ENCODE measurements at places on chromosomes 7 and 10.
A peak's percentile ranks its signal among the peaks of the same experiment; 100 is the strongest.

DNA sequence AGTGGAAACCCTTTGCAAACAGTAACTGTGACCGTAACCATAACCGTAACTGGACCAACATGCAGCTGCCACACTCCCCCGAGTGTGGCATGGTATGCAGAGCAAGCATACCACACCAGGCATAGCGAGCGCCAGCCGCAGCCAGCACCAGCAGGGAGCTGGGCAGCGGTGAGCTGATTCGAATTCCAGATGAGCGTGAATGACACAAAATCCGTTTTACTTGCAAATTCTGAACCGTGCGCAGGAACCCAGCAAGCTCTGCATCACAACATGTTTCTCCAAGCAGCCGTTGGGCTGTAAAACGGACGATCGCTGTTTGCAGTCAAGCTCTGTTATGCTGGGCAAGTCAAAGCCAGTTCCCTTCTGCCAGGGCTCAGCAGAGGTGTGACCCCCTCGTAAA, 111.1 kb downstream of the OAT start:
- ATAC-seq: no peak

- ATAC-seq: no peak
Observed at GRCh38 chr10:43772171-43772570, 123.5 kb upstream of the ZNF32 start.

- ATAC-seq: no peak
Observed at GRCh38 chr7:151809146-151809863, 67.6 kb downstream of the PRKAG2 start.

- peak; percentile 39 for ATAC-seq
Observed at GRCh38 chr7:150375662-150376521, 3.2 kb upstream of the ZNF775 start.

GRCh38 chr10:70074971-70075370, 22.3 kb downstream of the MACROH2A2 start:
- no peak for ATAC-seq

DNA sequence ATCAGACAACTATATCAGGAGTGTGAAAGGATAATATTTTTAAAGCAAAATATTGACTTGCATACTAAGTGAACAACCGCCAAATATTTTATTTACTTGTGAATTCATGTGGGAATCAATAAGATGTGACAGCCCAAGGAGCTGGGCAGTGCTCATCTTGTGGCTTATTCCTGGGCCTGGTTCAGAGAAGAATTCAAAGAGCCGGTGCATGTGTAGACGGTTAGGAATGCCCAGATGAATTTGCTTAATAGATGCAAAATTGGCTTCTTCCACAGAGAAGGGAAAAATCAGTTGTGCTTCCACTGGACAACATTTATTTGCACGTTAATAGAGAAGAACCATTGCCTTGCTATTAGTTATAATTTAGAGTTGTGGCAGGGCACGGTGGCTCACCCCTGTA, 4.4 kb downstream of the MYL7 start:
- no peak for ATAC-seq

- ATAC-seq: no peak
Observed at GRCh38 chr7:110373416-110373815, 717.5 kb upstream of the LRRN3 start.

Measured in stimulated activated memory B cell treated with anti-CD40 and anti-IgM and Interleukin-4, amounts not matched to agents 10 μg/mL and 1 μg/mL and 100 μg/mL, for 72 hours (primary cell).